Cardiac muscle cell (in vitro differentiated cells and primary cell): ENCODE measurements at places on chromosomes 3 and 15.

DNA sequence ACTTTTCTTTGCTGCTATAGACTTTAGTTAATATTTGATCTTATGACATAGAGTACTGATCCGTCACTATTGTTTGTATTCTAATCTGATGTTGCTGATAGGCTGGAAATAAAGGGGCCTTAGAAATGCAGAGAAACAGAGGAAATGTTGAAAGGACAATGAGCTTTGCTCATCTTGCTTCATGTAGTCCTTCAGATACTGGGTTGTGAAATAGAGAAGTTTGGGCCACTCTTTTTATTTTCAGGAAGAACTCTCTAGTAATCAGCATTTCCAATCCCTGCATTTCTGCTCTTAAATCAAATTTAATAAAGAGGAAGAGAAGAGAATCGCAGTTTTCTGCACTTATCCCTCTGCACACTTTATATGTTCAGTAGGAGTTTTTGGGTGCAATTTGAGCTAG is 192.8 kb upstream of the THBS1 start:
- no peak for DNase-seq

DNA sequence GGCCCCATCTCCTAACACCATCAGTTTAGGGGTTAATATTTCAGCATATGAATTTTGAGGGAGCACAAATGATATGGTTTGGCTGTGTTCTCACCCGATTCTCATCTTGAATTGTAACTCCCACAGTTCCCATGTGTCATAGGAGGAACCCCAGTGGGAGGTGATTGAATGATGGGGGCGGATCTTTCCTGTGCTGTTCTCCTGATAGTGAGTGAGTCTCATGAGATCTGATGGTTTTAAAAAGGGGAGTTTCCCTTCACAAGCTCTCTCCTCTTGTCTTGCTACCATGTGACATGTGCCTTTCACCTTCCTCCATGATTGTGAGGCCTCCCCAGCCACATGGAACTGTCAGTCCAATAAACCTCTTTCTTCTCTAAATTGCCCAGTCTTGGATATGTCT is 73.8 kb upstream of the TJP1 start:
- no peak for DNase-seq

- no peak for DNase-seq
Measured at GRCh38 chr15:73303636-73304035, 65.1 kb downstream of the HCN4 start.

DNA sequence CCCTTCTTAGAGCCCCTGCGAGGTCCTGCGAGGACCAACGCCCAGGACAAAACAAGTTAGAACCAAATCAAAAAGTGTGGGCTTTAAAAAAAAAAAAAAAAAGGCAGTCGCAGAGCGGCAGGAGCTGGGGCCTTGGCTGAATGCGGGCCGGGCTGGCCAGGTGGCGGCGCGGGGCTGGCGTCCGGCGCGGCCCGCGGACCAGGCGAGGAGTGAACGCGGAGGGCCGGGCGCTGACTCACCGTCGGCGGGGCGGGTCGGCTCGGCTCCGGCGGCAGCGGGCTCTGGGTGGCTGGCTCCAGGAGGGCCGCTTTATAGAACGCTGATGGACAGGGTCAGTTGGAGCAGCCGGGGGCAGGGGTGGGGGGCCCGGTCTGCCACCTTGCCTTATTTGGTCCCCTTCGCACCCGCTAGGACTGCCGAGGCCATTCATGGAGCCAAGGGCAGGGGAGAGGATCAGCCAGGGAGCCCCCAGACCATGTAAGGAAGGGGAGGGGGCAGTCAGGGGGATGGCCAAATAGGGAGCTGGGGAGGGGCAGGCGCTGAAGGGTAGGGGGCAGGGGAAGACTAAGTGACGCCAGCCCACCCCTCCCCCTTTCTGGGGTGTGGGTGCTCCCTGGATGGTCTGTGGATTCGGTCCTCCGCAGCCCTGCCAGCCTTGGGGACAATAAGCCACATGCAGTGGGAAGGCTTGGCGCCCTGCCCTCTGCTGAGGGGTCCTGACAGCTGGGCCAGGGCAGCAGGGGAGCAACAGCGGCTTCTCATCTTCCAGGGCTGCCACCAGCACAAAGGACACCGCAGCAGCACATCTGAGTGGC is at the start of gene ACTC1:
TSS of gene ACTC1 (minus strand) at position 283 of the 815 bp plus-strand sequence. CDS start 741 bp downstream, outside the sequence.
- DNase-seq, result peak; percentile 55

DNA sequence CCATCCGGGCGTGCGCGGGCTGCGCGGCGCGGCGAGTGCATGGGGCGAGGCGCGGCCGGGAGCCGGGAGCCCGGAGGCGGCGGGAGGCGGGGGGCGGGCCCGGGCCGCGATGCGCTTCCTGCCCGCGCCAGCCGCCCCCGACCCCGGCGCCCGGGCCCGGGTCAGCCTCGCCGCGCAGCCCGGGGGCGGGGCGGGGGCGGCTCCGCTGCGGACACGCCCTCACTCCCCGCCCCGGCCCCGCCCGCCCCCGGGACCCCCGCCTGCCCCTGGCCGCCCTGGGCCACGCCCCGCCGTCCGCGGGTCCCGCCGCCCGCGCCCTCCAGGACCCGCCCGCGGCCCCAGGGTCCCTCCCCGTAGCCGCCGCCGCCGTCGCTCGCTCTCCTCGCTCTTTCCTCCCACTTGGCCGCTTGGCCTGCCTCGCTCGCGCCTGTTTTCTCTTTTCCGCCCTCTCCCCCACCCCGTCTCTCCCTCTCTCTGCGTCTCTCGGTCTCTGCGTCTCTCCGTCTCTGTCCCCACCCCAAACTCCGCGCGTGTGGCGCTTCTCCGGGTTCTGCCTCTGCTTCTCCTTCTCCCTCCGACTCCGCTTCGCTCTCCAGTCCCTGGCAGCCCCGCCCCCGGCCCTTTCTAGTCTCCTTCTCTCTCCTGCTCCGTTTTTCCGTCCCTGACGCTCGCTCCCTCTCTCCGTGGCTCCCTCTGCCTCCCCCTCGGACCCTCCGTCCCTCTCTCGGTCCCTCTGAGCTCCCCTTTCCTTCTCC is at the start of gene PLXND1:
TSS of gene PLXND1 (minus strand) at position 41 of the 755 bp plus-strand sequence. CDS start at position 4, 37 bp downstream.
- DNase-seq, result peak; percentile 77

- no peak for DNase-seq
Measured at GRCh38 chr3:43388175-43388574, 101.8 kb downstream of the SNRK start.

- DNase-seq, result peak; percentile 65
Measured at GRCh38 chr3:66037330-66037985, 1.3 kb downstream of the MAGI1 start.

GRCh38 chr3:95265129-95265528 is 1202.3 kb downstream of the NSUN3 start:
- DNase-seq, result no peak

DNA sequence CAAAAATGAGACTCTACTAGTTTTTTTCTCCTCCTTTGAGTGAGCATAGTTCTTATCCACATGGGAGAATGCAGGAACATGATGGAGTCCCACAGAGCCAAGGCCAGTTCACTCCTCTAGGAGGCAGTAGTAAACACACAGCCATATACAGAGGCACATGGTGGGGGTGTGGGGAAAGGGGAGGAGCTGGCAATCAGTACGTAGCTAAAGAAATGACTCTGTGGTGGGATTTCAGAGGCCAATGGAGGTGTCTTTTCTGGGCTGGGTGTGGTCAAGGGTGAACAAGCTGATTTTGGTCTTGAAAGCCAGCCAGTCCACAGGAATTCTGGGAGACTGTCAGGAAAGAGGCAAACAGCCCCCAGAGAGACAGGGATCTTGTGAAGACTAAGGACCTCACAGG is 6.6 kb upstream of the RAB11A start:
- peak; percentile 85 for DNase-seq

GRCh38 chr15:36550650-36551049 is 28.8 kb upstream of the CDIN1 start:
- DNase-seq, result no peak

- no peak for DNase-seq
Measured at GRCh38 chr3:73529308-73530021, 95.3 kb downstream of the PDZRN3 start.

- DNase-seq, result no peak
Measured at GRCh38 chr3:16509721-16510619, 3.5 kb downstream of the RFTN1 start.

- no peak for DNase-seq
Measured at GRCh38 chr3:171839270-171839669, 3.9 kb upstream of the TMEM212 start.

DNA sequence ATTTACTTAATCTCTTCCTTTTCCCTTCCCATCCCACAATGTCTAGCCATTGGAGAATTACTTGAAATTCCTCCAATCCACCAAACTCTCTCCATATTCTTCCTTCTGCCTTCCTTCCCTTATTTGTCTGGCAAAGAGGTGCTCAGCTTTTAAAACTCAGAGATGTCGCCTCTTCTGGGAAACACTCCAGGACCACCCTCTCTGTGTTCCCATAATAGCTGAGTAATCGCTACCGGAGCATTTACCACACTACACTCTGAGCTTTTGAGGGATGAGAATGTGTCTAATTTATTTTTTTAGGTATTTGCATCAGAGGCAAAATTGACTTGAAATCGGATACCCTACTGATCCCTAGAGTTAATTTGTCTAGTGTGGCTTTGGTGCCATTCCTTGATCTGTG is 245.7 kb upstream of the TPRG1 start:
- no peak for DNase-seq

GRCh38 chr15:75810874-75811498 is 32.3 kb upstream of the UBE2Q2 start:
- DNase-seq, result no peak

- DNase-seq, result no peak
Measured at GRCh38 chr3:124779751-124780191, 49.5 kb downstream of the UMPS start.

DNA sequence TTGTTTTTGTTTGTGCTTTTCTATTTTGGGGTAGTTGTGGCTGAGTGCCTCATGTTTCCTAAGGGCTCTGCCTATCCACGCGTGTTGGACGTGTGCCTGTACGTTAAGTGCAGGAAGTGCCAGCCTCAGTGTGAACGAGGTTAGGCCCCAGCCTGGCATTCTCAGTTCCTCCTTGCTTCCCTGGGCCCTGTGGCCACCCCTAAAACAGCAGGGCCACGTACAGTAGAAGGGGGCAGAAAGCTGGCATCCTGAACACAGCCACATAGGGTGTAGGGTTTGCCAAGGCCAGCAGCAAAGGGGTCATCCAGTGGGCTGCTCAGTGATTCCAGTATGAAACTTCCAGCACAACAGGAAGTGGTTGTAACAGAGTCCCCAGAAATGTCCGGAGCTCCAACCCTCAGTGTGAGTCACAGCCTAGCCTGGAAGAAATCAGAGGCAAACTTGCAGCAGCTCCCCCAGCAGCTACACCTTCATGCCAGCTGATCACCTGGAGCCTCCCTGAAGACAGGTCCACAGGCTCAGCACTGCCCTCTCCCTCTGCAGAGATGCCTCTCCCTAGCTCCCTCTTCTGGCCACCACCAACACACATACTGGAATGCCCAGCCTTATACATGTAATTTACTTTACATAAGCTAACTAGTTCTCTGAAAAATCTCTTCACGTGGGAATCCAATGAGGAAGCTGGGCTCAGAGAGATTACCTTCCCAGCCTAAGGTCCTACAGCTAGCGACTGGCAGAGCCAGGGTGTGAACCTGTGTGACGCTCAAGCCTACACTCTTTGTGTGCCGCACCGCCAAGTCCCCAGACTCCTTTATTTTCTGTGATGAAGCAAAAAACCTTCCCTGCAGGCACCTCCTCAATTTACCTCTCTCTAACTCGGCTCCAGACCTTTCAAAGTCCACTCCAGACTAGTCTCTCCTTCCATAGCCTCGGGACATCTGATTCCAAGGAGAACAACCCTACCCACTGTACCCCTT is 26.6 kb downstream of the ILDR1 start:
- DNase-seq, result peak; percentile 73

DNA sequence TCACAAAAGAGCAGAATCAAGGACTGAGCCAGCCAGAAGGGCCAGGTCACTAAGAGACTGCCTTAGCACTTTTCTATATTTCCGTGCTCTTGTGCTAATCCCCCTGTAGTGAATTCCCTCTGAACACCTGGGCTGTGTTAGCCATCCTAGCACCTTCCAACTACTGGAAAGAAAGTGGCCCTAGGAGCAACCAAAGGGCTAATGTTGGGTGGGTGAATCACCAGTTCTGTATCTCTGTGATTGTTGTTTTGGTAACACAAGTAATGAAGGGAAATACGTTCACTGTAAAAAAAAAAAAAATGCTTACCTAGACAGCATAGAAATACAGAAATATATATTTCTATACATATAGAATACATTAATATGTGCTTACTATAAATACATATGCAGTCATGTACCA is 43.9 kb downstream of the PXYLP1 start:
- no peak for DNase-seq

- DNase-seq, result peak; percentile 94
Measured at GRCh38 chr3:58526515-58526957, 10.5 kb downstream of the ACOX2 start.

DNA sequence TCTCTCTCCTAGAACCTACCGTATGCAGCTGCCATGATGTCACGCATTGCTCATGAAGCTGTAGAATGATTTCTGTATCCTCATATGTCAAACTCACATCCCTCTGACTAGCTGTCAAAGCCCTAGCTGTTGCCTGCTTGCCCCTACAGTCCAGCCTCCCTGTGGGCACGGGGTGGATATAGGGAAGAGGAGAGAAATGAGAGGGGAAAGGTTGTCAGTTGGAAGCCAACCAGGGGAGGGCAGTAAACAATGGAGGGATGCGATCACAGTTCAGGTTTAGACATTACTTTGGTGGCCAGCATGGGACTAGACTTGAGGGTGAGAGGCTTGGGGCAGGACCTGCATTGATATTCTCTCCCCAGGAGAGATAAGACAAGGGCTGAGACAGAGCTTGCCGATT is 1.7 kb upstream of the HDGFL3 start:
- no peak for DNase-seq

DNA sequence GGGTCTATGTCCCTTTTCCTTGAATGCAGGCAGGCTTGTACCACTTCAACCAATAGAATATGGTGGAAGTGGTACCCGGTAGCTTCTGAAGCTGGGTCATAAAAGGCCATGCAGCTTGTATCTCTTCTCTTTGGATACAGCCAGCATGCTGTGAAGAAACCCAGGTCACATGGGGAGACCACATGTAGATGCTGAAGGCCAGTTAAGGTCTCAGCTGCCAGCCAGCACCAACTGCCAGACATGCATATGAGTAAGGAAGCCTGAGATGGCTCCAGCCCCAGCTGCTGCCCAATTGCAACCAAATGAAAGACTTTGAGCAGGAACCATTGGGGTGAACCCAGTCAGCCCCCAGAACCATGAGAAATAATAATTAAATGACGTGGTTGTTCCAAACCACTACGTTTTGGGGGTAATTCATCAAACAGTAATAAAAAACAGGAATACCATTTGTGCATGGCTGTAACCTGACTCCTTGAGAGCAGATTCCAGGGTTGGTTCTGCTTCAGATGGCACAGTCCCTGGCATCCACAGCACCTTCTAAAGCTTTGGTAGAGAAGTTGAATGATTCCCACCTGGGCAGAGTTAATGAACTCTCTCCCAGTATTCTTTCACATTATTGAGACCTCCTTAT is 3.8 kb downstream of the RBP2 start:
- no peak for DNase-seq

DNA sequence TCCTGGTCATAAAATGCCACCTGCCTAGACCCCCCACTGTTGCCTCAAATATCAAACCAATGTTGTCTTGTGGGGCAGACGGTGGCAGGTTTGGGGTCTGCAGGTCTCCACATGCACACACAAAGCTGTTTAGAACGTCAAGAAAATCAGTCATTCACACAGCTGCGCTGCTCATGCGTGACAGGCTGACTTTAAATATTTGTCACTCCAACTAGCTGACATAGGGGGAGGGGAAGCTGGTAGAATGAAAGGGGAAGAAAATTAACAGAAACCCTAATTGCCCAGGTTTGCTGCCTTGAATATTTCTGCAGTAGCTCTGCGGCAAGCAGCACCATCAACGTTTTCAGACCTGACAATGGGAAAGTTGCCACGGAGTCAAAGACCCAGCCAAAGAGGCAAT is 201.8 kb downstream of the ABHD5 start:
- no peak for DNase-seq

- DNase-seq, result no peak
Measured at GRCh38 chr3:32973982-32974381, 22.5 kb downstream of the CCR4 start.

- DNase-seq, result peak; percentile 38
Measured at GRCh38 chr3:7508821-7509220, 647.9 kb downstream of the GRM7 start.
